GM12865 (cell line): ENCODE measurements at places on chromosomes 3 and 15.

DNA sequence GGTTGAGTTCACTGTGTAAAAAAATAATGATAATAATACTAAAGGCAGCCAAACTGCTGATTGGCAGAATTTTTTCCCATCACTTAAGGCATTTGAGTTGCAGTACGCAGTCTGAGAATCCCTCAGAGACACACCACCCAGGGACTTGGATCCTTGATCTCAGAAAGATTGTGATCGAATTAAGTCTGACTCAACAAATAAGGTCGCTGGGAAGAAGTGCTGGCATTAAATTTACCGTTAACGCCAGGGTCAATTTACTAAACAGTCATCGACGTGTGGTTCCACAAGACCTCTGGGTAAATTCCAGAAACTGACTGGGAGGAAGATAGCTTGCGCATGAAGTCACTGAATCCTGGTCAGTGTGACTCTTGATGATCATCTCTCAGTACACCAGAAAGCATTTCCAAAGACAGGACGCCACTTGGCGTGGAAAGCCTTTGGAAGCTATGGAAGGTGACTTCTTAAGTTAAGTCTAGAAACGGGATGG lies 48.3 kb upstream of the CGNL1 start:
- DNase-seq: no peak

DNA sequence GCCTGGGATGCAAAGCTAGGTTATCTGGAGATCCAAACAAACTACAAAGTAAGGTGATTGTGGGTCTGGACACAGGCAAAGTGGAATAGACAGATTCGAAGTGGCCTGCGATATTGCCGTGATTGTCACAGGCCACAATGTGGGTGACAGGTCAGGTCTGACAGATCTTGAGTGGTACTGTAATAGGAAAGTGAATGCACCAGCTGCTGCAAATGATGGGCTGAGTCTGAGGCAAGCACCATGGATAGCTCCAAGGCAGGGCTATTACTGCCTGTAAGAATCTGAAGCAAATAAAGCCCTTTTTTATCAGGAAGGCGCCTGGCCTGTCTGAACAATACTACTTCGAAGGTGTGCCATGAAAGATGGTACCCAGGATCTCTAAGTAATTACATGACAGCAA lies 10.0 kb downstream of the ARMC8 start:
- peak; percentile 21 for DNase-seq

GRCh38 chr3:101676765-101677435 lies at the start of gene ZBTB11:
Gene ZBTB11 (minus strand): TSS chr3:101677132. CDS start chr3:101676914, 218 bp downstream.
- peak; percentile 100 for DNase-seq

DNA sequence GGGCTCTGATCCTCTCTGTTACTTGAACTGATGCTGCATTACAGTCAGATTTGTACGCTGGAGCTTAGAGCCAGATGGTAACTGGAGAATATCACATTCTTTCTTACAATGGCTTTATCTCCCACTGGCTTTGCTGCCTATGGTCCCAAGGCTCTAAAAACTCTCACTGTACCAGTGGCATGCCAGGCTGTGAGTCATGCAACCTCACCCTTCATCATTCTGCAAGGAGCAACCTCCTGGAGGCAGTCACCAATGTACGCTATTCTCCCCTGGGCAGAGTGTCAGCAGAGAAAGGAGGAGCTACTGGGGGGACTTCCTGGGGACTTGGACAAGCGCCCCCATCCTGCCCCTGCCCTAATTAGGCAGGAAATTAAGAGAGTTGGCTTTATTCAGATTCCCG lies 97.9 kb upstream of the EIF1B start:
- DNase-seq: no peak

DNA sequence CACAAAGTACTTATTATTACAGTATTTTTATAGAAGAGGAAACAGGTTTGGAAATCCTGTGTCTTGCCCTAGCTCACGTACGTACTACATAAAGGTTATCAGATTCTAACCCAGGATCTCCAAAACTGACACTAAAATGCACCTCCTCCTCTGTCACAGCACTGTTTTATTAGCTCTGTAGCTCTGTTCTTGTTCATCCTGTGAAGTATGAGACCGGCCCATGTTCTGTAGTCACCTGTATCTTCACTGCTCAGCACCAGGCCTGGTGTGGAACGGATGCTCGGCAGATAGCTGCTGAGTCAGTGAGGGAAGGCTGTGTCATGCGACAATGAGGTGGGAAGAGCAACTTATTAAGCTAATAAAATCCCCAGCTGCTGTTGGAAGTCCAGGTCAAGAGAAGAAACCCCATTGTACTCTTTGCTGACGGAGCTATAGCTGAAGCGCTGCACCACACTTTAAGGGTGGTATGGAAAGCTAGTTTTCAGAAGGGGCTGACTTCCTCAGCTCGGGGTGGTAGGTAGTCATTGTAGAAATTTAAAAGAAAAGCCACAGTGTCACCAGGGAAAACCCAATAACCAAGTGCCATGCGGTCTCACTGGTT lies 22.8 kb downstream of the BCL2A1 start:
- DNase-seq: peak; percentile 48

GRCh38 chr15:70033109-70033508 lies 64.6 kb downstream of the TLE3 start:
- DNase-seq: no peak

DNA sequence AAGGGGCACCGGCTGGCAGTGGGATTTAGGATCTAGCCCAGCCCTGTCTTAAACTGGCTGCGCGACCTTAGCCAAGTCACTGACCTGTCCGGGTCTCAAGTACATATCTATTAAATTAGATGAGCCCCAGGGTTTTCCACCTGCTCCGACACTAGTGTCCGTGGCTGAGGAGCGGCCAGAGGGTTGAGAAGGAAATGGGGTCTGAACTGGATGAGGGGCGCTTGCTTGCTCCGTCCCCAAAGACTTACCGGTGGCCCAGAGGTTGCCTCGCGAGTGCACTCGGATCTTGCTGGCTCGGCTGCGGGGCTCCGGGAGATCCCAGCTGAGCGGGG lies 285 bp downstream of the NMB start:
- DNase-seq: no peak

DNA sequence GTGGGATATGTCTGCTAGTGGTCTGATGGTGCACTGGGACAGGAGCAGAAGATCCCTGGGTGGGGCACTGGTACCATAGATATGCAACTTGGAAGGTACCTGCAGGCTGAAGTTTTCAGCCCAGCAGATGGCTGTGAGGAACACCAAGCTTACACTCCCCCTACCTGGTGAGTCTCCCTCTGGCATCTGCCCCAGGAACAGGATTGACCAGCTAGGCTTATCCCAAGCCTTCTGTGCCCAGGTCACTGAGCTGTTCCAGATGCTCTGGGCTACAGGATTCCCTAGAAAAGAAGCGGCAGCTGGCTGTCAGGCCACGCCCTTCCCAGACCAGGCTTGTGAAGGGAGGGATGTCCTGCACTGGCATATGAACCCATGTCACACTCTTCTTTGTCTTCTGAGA lies 1130.0 kb downstream of the NAALADL2 start:
- DNase-seq: no peak

GRCh38 chr15:76278651-76279050 lies 32.6 kb downstream of the ETFA start:
- DNase-seq: no peak

DNA sequence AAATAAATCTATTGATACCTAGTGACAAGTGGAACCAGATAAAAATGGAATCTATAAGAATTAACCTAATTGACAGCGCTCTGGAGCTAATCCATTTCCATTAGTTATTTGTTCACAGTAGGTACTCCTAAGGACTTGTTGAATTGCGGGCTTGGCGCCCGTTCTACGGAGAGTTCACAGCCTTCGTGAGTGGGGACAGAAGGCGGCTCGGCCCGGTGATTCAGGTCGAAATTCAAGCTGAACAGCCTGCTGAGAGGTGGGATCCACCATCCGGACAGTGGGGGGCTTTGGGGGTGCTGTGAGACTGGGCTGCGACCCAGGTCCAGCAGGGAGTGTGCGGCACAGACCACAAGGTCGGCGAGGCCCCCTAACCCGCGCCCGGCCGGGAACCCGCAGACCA lies 779 bp upstream of the CTNNB1 start:
- peak; percentile 24 for DNase-seq

DNA sequence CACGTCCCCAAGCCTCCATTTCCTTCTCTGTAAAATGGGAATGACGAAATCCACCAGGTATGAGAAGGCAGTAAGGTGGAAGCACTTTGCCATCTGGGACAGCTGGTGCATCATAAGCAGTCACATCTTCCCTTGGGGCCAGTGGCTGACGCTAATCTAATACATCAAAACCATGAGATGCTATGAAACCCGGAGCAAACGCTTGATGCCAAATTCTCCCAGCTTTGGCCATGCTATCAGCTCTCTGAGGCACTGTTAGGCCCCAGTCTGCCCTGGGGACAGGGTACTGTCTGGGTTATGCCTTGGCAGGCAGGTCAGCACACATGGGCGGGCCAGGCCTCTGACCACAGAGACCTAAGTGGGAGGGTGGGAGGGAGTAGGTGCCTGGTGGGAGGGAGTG lies 66.1 kb downstream of the ADAMTS17 start:
- no peak for DNase-seq

- DNase-seq: no peak
These were observed 99.2 kb downstream of the CEMIP start for GRCh38 chr15:80878242-80878866.

DNA sequence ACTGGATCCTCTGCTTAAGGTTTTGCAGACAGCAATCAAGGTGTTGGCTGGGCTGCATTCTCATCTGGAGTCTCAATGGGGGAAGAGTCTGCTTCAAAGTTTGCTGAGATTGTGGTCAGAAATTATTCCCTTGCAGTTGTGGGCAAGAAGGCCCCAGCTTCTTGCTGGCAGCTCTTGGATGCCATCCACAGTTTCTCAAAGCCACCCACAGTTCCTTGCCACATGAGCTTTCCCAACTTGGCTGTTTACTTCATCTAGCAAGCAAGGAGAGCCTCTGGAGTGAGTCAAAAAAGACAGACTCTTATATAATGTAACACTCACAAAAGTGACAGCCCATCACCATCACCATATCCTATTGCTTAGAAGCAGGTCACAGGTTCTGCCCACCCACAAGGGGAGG lies 62.1 kb upstream of the ABHD2 start:
- no peak for DNase-seq

DNA sequence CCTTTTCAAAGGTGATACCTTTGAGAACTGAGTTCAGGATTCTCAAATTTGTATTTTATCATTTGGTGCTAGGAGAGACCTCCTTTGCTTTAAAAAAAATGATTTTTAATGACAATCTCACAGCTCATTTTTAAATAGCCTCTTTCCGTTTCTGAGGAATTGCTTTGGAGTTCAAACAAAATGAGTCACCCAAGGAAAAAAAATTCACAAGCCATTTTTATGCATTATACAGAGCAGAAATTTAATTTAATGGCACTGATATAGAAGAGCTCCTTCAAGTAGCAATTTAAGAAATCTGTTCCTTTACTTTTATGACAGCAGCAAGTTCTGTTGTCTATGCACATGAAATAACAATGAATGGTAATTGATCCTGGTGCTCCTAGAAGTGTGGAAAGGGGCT lies 337.9 kb upstream of the KCNMB2 start:
- DNase-seq: no peak

DNA sequence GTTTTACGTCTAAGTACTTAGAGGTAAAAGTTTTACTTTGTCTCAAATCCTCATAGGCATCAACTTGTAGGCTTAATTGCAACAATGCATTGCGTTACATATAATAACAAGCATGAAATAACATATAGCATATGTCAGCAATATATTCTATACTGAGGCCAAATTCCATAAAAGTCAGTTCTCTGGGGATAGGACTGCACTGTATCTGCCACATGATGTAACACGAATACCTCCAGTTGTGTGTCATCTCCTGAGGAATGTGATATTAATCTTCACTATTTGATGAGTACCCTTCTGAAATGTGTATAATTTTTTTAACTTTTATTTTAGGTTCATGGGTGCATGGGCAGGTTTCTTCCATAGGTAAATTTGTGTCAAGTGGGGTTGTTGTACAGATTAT lies 126.4 kb downstream of the IMPG2 start:
- DNase-seq: no peak

- DNase-seq: no peak
These were observed 32.1 kb downstream of the EFHB start for GRCh38 chr3:19901918-19902317.

DNA sequence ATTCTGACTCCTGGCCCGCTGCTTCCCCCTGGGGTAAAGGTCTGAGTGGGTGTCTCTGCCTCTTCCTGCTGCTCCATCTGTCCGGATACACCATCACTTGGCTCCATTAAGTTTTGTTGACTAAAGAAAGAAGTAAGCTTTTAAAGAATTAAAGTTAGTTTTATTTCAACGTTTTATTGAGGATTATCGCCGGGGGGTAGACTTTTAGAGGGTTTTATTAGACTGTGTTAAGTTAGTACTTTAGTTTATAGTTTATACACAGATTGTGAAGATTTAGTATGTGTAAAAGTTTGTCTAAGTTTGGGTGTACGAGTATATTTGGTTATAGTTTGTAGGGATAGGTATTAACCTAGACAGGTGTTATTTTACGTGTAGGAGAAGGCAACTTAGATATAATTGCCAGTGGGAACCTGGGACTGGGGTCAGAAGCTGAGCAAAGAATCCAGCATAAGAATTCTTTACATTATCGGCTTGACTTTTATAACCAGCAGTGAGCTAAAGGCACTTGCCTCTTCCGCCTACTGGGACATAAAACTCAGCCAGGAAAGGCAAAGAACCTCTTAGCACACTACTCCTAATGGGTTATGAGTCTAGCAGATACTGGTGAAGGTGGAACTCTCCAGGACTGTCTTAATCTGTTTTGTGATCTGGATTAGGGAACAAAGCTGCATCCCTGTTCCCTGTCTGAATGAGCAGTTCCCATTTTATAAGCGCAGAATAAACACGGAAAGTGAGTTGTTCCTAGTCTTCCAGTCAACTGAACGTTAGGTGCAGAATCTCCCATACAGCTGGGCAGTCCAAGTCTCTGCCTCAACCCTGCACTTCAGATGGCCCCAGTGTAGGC lies 131.3 kb downstream of the FAM43A start:
- DNase-seq: no peak

DNA sequence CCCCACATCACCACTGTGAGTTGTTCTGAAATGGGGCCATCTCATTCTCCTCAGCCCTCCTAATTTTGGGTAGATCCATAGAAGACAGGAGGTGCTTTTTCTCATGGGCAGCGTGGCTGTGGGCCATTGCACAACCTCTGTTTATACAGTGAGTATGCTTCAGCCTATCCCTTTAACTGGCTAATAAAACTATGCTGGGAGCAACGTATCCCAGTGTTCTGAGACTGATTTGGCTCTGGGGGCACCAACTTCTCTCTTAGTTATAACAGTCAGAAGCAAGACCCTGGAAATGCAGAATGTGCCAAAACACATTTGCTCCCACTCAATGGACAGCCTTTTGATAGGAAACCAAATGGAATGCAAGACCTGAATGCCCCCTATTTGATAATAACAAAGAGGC lies 97.1 kb upstream of the ICE2 start:
- DNase-seq: peak; percentile 21

- DNase-seq: no peak
These were observed 149.3 kb downstream of the RPLP1 start for GRCh38 chr15:69601711-69602504.

GRCh38 chr15:92683511-92683834 lies 27.9 kb upstream of the FAM174B start:
- peak; percentile 87 for DNase-seq
